KG1 (cell line): ENCODE measurements at places on chromosomes 12 and 14.

DNA sequence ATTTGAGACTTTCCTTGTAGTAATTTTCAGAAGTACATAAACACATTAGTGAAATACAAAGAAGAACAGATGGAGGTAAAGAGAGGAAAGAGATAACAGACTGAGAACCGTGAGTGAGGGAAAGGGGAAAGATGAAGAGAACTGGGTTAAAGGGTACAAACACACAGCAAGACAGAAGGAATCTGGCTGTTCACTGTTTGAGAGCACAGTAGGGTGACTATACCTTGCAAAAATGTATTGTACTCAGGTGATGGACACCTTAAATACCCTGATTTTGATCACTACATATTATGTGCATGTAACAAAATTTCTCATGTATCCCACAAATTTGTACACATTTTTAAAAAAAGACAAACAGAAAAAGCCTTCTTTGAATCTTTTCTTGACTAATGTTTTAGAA, 2.7 kb upstream of the TRHDE start:
- no peak for DNase-seq

GRCh38 chr14:96627811-96628775, 125.9 kb downstream of the PAPOLA start:
- DNase-seq: no peak

DNA sequence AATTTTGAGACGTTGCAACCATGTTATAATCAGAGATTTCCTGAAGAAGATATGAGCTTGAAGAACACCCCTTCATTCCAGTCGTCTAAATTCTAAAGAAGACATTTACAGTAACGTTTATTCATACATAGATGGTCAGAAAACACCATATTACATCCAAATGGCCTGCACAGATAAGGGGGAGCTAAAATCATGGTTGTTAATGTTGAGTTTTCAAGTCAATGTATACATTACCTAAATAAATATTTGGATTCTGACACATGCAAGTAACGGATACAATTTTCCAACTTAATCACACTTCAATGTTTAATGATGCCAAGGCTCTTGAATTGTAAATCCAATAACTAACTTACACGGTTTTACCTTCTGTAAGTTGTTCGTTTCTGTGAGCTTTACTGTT, 318.4 kb downstream of the SLC6A15 start:
- DNase-seq: no peak

DNA sequence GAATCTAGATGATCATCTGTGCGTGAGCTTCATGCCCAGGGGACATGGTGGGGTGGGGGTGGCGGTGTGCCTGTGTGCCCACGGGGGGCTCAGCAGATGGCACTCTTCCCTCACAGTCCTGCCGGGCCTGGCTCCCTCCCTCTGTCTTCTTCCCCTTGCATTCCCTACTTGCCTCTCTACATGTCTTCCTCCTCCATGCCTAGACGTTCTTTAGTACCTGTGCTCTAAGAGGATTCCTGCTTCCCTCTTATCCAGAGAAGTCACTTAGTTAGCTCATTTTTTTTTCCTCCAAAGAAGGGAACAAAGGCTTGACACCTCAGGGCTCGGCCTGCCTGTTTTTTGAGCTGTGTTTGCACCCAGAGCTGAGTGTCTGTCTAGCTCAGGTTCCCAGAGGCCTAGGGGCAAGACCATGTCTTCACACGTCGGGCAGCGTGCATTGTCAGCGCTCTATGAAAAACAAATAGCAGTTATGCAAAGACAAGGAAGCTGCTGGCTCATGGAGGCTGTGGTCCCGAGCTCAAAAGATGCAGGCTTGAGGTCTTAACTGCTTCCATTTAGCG, 48.8 kb downstream of the NINJ2 start:
- no peak for DNase-seq

DNA sequence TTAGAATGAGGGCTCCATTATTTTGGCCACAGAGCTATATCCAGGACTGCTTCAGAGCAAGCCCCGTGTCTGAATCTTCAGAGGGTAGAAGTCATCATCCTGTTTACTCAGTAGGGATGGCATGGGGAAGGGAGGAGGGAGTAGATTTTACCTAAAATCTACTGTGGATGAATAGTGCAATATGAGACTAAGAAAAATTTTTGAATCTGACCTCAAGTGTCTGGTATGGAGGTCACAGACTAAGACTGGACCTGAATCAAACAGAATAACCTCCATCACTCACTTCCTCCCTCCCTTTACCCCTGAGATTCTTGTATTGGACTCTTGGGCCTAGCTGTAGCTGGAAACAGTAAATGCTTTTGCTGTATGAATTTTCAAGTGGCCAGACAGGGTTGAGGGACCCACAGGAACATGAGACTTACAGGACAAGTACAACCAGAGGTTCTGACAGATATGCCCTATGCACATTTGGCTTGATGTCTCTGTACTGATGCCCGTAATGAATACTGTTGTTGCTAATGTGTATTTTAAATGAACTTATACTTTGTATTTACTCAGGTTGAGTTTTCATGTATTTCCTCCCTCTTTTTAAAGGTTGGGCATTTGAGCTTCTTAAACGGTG, 78.5 kb downstream of the CCDC91 start:
- DNase-seq: no peak

DNA sequence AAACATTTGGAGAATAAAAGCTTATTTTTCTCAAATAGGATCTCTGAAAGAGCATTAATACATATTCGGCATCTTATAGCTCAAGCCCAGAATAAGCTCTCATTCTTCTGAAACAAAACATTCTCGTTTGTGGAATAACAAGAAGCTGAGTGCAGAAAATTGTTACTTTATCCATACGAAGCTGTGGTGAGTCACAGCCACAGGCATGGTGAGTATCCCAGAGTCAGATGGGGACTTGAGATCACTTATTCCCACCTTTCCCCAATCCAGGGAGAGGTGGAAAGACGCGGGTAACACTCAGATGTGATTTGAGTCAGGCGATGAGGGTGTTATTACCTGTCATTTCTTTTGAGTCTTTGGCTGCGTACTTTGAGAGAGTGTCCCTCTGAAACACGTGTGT, 214.6 kb upstream of the TMEM132C start:
- no peak for DNase-seq

GRCh38 chr12:69430942-69431590, 39.1 kb upstream of the FRS2 start:
- no peak for DNase-seq

- DNase-seq: no peak
Observed at GRCh38 chr12:1566449-1567135, 27.8 kb downstream of the FBXL14 start.

DNA sequence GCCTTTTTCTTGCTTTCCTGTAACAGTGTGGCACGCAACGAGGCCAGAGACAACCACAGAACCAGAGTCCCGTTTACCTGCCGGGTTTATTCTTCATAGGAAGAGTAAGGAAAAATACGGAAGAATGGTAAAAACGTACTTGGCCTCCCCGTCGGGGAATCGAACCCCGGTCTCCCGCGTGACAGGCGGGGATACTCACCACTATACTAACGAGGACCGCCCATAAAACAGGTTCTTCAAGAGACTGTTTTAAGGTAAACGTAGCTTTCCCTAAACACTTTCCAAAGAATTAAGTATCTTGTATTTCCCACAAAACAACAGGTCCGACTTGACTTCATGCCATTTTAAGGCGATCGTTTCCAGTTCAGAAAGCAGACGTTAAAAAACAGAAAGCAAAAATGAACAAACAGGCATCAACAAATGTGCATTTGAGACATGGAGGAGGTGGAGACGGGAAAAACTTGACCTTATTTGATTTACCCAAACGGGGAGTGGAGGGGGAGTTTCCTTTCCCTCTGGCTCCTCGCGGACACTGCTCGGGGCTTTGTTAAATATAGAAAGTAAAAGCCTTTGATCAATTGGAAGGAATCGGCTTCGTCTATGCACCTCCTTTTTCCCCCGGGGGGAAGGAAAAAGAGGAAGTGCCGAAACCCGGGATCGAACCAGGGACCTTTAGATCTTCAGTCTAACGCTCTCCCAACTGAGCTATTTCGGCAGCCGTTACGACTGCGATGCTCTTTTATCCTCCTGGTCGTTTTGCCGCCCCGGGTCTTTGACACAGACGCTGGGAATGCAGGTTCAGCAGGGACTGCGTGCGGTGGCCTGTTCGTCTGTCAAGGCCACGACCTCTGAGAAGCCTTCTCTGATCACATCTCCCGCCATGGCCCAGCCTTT, 13.0 kb upstream of the UBC start:
- no peak for DNase-seq

DNA sequence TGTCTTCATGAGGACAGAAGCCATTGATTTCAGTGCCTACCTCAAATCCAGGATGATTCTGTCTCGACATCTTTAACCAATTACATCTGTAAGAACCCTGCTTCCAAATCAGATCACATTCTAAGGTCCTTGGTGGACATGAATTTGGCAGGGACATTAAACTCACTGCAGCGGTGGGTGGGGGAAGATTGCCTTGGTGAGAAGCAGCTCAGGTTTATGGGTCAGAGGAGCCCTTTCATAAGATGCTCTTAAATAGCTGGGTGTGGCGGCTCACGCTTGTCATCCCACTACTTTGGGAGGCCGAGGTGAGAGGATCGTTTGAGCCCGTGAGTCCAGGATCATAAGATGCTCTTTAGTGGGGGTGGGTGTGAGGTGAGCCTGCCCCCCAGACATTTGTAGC, 42.9 kb downstream of the ELK3 start:
- DNase-seq: no peak

DNA sequence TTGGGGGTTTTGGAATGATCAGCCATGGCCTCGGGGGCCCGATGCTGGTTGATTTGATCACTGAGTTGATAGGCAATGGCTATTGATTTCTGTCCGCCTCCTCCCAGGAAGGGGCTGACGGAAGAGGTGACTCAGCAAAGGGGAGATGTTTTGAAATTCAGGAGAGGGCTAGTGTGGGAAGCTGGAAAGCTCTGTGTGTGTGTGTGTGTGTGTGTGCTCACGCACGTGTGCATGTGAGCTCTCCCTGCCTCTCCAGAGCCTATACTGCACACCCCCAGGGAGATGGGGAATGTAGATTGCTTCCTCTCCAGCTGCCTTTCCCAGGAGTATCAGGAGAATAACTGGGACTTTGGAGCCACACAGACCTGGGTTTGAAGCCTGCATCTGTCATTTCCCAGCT, 184.9 kb upstream of the MYL2 start:
- DNase-seq: no peak

GRCh38 chr12:41438854-41439541, 250.9 kb downstream of the PDZRN4 start:
- DNase-seq: no peak

GRCh38 chr12:131061041-131061806, 107.5 kb downstream of the ADGRD1 start:
- DNase-seq: no peak

DNA sequence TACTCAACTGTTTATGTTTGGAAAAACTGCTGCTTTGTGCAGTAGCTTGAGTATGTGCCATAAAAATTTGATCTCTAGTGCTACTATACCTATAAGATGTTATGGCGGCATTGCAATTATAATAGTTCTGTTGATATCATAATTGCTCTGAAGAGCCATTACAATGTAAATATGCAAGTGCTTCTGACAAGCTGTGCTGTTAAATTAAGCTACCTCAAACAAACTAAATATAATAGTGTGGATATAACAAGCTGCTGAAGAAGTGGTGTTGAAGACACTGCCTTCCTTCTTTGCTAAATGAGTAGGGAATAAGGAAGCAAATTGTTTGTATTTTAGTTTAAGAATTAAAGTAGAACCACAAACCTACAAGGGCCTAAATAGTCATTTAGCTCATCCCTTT, 301.0 kb upstream of the MIS18BP1 start:
- DNase-seq: no peak

DNA sequence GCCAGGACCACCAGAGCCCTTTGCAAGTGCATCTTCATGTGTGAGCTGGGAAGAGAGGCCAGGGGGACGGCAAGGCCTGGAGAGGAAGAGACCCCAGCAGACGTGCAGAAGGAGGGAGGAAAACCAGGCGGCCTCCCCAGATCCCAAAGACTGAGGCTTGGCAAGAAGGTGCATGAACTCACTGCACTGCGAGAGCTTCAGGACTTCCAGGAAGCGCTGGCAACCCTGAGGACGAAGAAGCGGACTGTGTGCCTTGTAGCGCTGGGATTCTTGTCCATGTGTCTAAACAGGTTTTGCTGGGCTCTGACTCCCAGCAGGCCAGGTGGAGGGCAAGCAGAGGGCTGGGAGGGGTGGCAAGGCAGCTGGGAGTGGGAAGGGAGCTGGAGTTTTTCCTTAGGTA, 939 bp downstream of the TGFB3 start:
- DNase-seq: no peak

GRCh38 chr12:25241167-25242020, 9.3 kb downstream of the KRAS start:
- DNase-seq: peak; percentile 29

- no peak for DNase-seq
Observed at GRCh38 chr12:49716553-49716952, 9.3 kb upstream of the FMNL3 start.

- DNase-seq: no peak
Observed at GRCh38 chr12:108399514-108399913, 60.4 kb upstream of the CMKLR1 start.

DNA sequence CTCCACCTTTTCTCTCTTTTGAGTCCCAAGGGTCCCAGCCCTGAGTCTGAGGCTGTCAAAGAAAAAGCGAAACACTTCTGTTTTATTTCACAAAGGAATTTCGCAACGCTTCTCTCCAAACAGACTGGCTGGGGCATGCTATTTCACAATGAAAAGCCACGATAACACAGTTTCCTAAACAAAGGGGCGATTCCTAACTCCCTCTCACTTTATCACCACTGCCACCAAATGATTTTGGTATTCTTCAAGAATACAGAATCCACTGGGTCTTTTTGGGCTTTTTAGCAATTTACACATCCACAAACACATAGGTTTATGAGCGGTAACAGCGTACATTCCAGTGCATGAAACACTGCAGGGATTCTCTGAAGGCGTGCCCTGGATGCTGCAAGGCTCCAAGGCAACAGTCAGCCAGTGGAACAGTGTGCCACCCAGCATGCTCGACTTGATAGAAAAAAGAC, 161.2 kb downstream of the DAD1 start:
- DNase-seq: peak; percentile 51

GRCh38 chr14:89728964-89729363, 225.6 kb downstream of the EFCAB11 start:
- DNase-seq: no peak

DNA sequence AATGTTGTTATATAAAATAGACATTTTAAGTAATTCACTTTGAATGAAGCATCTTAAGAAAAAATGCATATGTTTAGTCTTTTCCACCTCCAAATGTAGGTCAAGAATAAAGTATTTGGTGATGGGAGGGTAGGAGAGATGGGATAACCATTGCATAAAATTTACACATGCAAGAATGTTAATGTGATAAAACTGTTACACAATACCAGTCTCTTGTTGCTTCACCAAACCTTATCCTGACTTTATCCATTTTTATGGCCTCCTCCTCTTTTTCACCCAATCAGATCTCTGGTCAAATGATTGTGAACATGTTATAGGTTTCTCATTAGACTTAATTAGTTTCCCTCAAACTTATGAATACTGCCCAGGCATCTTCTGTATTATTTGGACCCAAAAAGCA, 994.5 kb upstream of the FLRT2 start:
- no peak for DNase-seq

DNA sequence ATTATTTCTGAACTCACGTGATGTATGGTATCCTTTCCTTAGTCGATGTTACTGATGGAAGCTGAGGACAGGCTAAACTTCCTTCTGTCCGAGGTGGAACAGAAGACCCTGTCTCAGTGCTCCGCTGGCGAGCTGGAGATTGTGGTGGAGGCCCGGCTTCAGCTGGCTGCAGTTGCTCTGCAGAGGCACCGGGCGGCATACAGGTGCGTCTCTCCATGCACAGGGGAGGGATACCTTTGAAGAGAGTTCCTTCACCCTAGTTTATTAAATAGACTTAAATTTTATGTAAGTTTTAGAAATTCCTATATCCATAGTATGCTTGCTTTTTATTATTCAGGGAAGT, 186.7 kb upstream of the NEDD1 start:
- no peak for DNase-seq

GRCh38 chr14:95258754-95259593, 60.7 kb downstream of the CLMN start:
- DNase-seq: no peak
